GM18507 (cell line): ENCODE measurements at places on chromosomes 16 and 17.

- DNase-seq: no peak
Observed at GRCh38 chr17:41107941-41108450, 2.8 kb downstream of the KRTAP4-9 start.

DNA sequence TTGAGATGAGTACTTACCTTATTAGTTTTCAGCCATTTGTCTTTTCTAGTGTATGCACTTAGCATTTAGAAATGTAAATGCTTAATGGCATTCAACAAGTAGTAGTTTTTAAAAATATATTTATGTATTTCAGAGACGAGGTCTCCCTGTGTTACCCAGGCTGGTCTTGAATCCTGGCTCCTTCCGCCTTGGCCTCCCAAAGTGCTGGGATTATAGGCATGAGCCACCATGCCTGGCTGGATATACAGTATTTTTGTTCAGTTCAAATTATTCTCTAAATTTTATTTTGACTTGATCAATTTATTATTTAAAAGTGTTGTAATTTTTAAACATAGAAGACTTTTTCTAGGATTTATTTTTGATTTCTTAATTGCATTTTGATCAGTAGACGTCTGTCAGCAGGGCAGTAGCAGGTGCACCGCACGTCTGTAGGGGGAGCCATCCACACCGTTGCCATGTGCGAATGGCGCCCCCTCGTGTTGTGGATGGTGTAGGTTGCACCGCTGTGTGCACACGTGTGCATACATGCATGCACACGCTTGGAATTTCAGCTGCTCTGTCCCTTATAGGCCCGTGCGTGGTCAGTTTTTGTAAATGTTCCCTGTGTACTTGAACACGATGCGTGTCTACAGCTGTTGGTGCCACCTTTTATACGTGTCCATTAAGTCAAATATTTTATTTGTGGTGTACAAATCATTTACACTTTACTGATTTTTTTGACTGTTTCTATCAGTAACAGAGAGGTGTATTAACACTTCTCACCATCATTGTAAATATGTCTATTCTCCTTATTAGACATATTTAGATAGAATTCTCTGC, 30.6 kb downstream of the RPTOR start:
- peak; percentile 76 for DNase-seq

- DNase-seq: no peak
Observed at GRCh38 chr16:50259334-50260205, 6.8 kb upstream of the ADCY7 start.

DNA sequence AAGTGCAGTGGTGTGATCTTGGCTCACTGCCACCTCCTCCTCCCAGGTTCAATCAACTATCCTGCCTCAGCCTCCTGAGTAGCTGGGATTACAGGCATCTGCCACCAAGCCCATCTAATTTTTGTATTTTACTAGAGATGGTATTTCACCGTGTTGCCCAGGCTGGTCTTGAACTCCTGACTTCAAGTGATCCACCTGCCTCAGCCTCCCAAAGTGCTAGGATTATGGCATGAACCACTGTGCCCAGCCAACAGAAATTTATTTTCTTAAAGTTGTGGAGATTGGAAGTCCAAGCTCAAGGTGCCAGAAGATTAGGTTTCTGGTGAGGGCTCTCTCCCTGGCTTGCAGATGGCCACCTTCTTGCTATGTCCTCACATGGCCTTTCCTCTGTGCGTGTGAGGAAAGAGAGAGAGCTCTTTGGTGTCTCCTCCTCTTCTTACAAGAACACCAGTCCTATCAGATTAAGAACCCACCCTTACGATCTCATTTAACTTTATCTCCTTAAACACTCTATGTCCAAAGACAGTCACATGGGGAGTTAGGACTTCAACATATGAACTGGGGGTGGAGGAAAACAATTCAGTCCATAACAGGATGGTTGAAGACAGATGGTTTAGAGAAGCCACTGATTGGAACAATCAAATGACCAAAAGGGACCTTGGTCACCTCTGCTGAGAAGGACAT, 31.8 kb downstream of the C16orf82 start:
- DNase-seq: no peak

DNA sequence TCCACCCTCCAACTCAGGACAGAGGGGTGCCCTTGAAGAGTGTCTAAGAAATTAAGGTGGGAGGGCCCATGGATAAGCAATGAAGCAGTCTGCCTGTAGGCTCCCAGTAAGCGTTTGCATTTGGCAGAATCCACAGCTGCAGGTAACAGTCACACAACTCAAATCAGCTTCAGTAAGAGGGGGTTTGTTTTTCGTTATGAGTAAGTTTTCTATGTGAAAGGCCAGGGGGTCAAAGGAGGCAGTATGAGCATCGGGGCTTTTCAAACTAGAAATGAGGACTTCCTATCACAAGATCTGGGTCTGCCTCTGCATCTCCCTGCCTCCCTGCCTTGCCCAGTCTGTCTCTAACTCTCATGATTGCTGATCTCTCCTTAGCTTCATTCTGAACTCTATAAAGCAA, 128.1 kb upstream of the CCL2 start:
- DNase-seq: no peak

GRCh38 chr16:56137269-56137668, 54.0 kb upstream of the GNAO1 start:
- DNase-seq: no peak

DNA sequence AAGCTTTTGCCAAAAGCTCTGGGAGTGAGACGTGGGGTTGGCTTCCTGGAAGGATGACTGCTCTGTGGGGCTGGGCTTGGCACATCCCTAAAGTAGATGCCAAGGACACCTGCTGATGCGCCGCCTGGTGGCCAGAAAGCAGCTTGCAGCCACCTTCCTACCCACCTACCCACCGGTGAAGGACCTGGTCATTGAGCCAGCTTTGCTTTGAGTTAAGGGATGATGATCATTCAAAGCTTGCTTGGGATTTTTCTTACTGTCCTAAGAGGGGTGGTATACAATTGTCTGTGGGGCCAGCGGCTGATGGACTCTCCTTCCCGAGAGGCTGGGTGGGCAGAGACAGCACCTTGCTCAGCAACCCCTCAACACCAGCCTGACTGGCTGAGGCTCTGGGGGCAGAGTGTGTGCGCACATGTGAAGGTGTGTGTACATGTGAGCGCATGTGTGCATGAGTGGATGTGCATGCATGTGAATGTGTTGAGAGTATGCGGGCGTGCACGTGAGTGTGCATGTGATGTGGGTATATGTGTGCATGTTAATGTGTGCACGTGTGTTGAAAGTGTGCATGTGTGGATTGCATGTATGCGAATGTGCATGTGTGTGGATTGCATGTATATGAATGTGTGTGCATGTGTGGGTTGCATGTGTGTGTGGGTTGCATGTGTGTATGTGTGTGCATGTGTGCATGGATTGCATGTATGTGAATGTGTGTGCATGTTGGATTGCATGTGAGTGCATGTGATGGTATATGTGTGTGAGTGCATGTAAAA, 18.6 kb downstream of the C1QTNF1 start:
- DNase-seq: no peak

GRCh38 chr17:60597297-60597696, 2.7 kb upstream of the PPM1D start:
- DNase-seq: no peak

- DNase-seq: no peak
Observed at GRCh38 chr17:82965371-82965770, 114.0 kb upstream of the METRNL start.

- DNase-seq: no peak
Observed at GRCh38 chr17:17027442-17028058, 14.7 kb upstream of the MPRIP start.
